ENCODE measurements at places on chromosomes 4 and X.
A peak's percentile ranks its signal among the peaks of the same experiment; 100 is the strongest.

GRCh38 chrX:72348247-72348979 is 42.7 kb upstream of the CITED1 start:
- DNase-seq, result no peak

DNA sequence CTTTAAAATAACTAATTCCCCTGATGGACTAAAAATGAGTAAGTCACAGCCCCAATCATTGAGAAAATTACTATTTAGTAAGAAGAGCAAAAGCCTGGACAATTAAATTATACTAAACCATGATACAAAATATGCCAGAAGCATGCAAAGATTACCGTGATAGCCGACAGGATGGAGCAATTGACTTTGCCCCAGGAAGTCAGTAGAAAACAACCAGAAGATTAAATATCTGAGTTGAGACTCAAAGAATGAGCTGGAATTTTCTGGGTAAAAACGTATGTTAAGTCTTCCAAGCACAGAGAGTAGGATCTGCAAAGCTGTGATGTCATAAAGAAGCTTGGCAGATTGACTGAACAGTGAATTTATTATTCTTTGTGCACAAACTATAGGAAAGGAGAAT is 816.1 kb upstream of the TENM3 start:
- no peak for DNase-seq

GRCh38 chrX:51874123-51874522 is 19.3 kb upstream of the MAGED1 start:
- no peak for DNase-seq

DNA sequence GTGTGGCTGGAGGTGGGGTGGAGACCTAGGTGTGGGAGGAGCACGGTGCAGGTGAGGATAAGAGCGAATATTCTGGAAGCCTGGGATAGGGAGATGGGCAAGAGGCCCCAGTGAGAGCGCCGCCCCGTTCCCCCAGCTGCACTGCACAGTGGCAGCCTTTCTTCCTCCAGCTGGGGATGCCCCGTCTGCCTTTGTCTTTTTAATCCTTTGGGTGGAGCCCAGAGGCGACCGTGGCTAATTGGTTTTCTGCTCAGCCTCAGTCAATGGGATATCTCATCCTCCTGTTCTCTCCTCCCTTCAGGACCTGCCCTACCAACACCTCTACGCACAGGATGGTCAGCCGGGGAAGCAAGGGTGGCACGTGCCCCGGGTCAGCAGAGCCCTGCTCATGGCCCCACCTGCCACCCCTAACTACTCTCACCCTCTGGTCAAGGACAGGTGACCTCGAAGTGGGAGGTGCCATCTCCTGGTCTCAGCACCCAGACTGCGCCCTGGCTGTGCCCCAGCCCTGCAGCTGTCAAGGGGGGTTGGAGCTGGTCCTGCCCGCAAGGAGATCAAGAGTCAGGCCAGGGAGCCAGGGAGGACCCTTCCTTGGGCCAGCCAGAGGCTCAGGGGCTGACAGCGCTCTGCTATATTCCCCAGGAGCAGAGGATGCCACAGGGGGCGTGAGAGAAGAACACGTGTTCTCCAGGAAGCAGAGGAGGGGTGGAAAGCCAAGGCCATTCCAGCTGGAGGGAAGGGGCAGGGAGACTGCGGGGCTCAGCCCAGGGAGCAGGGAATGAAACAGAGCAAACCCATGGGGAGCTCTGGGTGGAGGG is 64.0 kb downstream of the ADRA2C start:
- DNase-seq, result peak; percentile 48

- no peak for DNase-seq
These were observed 83.2 kb downstream of the FUNDC1 start for GRCh38 chrX:44459501-44459900.

All from retina (tissue), 1 donor.